Stimulated activated CD4-positive, alpha-beta T cell treated with anti-CD3 and anti-CD28 coated beads, Interleukin-15, amount 100 ng/mL, for 48 hours (primary cell): ENCODE measurements at places on chromosomes 5 and 9.

DNA sequence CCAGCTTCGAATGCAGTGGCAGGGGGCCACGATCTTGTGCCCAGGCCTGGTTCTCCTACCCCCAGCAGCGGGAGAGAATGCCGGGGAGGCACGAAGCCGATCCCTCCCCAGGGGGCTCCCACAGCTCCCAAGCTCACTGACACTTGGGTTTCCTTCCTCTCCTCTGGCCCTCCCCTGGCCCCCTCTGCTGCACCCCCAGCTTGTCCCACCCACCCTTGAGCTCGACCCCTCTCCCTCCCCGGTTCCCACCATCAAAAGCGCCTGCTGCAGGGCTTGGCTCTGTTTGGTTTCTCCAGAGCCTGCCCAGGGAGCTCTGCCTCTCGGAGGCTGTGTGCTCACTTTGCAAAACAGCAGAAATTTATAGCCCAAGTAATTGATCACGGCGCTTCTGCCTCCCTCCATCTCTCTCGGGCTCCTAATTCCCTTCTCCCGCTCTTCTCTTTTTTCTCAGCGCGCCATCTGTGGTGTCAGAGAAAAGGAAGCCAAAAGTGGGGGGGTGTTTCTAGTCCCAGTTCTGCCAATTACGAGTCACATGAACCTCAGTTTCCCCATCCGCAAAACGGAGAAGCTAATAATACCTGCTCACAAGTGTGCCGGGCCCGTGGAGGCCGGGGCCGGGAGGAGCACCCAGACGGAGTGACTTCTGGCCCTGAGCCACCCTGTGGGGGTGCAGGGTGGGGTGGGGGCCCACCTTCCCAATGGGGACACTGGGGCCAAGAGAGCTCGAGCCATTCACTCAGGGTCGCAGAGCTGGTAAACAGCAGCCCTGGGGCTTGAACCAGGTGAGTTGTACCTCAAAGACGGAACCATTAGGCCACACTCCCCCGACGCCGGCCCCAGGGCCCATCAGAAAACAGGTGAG lies 141.2 kb upstream of the IER5L start:
- no peak for DNase-seq

GRCh38 chr9:96047741-96048103 lies 172.2 kb downstream of the ERCC6L2 start:
- DNase-seq, result no peak

DNA sequence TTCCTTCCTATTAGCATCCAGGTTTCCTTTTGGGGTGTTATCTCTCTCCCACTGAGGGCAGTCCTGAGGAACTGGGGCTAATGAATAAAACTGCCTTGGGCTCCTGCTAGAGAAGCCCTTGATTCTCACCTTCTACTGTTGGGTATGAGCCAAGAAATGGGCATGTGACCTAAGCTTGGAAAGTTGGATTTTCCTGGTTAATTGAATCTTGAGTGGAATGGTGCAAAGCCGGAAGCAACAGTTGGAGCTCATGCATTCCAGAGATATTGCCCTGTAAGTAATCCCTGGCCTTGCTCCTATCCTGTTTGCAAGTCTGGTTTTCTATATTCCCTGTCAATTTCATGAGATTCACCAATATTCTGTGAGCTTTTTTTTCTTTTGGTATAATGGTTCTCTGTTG lies 158.5 kb upstream of the ELL2 start:
- no peak for DNase-seq

- DNase-seq, result no peak
Measured at GRCh38 chr5:154262342-154262741, 71.8 kb downstream of the GALNT10 start.

DNA sequence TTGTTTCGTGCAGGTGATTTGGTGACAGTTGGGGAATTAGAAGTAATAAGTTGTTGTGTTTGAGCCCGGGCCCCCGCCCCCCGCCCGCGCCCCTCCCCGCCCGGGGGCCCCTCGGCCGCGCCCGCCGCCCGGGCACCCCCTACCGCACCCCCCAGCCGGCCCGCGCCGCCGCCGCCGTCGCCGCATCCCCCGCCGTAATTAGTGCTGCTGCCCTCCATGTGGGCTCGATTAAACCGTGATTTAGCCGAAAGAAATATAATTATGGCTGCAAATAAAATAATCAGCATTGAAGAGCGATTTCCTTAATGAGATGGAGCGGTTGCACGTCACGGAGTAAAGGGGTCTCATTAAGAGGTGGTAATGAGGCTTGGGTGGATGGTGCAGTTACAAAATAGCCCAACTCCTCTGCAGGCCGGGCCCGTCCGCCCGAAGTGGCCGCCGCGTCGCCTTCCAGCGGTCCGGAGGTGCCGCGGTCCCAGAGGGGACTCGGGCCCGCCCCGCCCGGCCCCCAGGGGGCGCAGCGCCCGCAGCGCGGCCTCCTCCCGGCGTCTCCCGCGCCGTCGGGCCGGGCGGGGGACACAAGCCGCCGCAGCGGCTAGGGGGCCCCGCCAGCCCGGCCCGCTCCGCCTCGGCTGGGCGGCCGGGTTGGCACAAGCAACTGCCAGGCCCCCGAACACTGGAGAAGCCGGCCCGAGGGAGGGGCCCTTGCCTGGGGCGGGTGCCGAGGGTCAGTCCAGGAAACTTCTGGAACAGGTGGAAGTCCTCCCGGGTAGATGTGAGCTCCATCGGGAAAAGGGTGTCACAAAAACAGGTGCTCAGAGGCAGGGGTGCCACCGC lies 6.9 kb upstream of the OTP start:
- no peak for DNase-seq

DNA sequence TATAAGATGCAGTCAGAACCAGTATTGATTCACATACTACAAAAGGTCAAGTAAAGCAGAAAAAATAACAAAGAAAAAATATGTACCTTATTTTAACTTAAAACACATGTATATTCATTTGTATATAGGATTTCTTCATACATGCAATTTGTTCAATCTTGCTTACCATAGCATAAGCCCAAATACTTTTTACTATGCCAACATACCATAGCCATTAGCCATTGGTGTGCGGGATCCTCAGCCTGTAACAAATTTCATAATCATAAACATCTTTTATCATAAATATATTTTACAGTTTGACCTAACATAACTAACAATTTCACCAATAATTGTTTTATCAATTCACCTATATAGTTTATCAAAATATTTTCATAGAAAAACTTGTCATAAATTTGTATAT lies 51.1 kb downstream of the MPDZ start:
- DNase-seq, result no peak

DNA sequence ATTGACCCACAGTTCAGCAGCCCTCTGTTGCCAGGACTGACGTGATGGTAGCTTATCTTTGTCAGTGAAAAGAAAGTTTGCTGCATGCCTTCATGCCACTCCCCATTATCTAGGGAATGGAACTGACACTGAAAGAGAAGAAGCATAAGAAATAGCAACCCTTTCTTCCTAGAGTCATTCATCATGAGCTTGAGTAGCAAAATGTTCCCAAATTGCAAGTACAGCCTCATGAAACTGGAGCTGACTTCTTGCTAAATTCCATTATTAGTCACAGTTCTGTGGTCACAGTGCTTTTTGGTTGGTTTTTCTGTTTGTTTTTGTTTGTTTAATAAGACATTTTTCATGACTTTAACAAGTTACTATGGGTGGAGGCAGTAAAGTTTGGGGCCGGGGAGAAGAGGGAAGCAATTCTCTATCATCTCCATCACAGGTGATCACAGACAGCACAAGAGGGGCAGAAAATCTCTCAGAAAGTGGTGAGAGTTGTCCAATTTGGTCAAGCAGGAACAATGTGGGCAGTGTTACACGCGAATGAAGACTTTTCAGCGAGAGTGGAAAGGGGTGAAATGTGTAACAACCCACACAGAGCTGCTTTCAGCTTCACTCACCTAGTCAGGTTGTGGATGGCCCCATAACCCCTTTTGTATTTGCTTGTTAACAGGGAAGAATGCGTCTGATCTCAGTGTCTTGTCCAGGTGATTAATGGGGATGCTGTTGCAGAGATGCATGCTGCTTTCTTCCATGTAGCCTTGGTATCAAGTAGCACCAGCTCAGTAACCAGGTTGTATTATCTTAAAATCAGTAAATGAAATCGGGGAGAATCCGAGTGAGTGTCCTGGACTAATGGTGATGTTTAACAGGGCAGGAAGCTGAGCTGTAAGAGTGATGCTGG lies 440.4 kb downstream of the DMRT2 start:
- DNase-seq, result no peak

- DNase-seq, result no peak
Measured at GRCh38 chr9:32590476-32590875, 17.5 kb upstream of the NDUFB6 start.

DNA sequence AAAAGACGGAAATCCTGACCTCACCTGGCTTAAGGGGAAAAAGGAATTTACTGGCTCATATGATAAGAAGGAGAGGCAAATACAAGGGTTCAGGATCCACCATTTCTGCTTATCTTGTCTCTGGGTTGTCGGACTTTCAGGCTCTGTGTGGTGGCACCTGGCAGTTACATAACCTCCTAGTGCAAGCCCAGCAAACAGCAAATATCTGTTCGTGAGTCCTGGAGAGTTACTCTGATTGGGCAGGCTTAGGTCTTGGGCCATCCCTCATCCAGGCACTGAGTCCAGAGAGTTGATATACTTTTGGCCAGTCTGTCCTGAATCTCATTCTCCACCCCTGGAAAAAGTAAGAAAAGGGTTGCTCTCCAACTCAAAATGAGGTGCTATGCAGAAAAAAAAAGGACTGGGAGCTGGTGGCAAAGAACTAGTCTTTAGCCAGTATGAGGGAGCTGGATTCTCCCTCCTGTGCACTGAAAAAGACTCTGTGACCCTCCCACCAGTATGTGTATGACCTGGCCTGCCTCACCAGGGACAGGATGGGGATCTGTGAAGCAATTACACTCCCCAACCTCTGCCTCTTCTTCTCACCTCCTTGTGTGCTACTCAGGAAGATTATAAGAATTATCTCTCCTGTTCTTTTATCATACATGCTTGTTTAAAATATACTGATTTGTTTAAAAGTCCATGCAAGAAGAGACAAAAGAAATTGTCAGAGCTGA lies 282.9 kb downstream of the ARHGAP26 start:
- no peak for DNase-seq

DNA sequence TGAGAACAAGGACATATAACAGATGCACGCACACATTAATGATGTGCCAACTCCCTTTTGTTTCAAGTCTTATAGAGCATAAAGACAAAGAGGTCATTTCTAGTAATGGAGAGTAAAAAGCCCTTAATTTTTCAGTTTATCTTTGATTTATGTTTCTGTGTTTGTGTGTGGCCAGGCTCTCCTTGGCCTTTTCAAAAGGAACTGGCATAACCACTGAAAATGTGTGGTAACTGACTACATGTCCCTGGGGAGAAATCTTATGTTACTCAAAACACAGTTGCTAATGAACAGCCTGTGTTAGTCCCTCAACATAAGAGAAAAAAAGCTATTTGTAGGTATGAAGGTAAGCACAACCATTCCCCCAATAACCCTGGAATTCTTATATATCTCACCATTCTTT lies 47.6 kb upstream of the SHOC1 start:
- no peak for DNase-seq

GRCh38 chr5:58366461-58366860 lies 93.4 kb downstream of the PLK2 start:
- no peak for DNase-seq

GRCh38 chr9:122168356-122168755 lies 8.6 kb downstream of the MORN5 start:
- no peak for DNase-seq

- DNase-seq, result no peak
Measured at GRCh38 chr5:65546141-65546540, 16.8 kb downstream of the CENPK start.

DNA sequence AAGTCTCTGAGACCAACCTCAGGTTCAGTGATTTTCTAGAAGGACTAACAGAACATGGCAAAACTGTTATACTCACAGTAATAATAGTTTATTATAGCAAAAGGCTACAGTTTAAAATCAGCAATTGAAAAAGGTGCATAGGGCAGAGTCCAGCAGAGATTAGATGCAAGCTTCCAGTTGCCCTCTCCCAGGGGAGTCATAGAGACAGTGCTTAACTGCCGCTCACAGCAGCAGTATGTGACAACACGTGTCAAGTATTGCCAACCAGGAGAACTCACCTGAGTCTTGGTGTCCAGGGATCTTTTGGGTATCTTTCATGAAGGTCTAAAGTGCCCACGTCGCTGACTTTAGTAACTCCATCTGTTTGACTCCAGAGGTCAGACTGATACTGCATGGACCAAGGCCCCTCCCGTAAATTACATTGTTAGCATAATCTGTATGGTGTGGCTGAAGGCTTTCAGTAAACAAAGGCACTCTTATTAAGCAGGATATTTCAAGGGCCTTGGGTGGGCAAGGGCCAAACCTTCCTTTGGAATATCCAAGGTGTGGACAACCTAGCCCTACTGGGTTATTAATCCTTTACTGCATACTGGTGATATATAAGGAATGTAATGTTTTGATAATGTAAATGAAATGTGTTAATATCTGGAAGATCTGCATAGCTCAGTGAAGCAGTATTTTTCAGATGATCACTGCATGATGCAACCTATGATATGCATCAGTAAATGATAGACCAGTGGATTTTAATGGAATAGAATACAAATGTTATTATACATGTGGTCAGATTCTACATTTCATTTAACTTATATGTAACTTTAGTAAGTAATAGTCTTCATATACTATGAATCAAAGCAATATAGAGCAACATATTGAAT lies 44.0 kb downstream of the RASA1 start:
- no peak for DNase-seq

GRCh38 chr5:141476132-141476911 lies 556 bp downstream of the PCDHGC3 start:
- no peak for DNase-seq

- DNase-seq, result no peak
Measured at GRCh38 chr9:38000735-38001134, 68.3 kb downstream of the SHB start.

DNA sequence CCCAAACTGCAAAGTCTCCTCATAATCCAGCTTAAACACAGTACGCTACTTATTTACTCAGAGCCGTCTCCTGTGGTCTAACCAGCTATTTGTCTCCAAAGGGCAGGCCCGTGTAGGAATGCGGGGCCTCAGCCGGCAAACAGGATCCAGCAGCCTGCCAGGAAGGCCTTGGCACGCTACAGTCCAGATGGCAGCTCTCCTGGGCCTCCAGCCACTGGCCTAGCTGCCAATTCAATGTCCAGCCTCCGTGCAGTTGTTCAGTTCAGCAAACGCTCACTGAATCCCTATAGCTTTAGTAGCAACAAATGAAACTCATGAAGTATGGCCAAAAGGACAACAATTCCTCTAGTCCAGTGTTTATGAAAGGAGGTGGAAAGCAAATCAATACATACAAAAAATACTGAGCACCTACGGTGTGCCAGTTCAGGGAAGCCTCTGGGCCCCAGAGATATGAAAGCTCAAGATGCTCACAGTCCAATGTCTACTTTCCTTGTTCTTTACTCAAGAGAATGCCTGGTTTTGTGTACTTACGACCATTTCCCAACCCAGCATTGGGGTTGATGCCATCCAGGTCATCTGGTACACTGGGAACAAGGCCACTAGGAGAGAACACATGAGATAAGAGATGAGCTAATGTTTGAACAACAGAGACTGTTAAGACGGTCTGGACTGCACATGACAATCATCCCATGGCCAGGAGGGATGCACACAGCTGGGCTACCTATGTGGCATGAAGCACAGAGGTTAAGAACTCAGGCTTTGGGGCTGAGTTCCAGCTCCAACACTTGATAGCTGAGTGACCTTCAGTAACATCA lies 8.3 kb downstream of the CDK5RAP2 start:
- DNase-seq, result no peak

GRCh38 chr5:119626086-119626485 lies 3.3 kb upstream of the FAM170A start:
- DNase-seq, result no peak
